ENCODE measurements at places on chromosomes 6 and 20. TPM values are rescaled to one million over a fixed set of nuclear protein-coding genes. Genes with fewer than 3 reads are reported as not detected.

Gene DPPA5
- total RNA-seq, result not detected

Gene SLC22A16
- total RNA-seq, result not detected

Gene MPC1
- total RNA-seq, result 22.5 TPM

Gene C6orf163
- 0.63 TPM for total RNA-seq

Gene PRRT1
- not detected for total RNA-seq

Gene SULF2
- 3.7 TPM for total RNA-seq

Gene SPATS1
- total RNA-seq, result not detected

Gene PNPLA1
- total RNA-seq, result not detected

Gene WFDC12
- total RNA-seq, result not detected

Gene SDC4
- total RNA-seq, result 143 TPM

Gene HNF4A
- total RNA-seq, result not detected

Gene HCK
- 0.15 TPM for total RNA-seq

Data from Daoy (cell line).